Activated naive CD4-positive, alpha-beta T cell (primary cell): ENCODE measurements at places on chromosomes 5 and 9.

- no peak for DNase-seq
Observed at GRCh38 chr5:126233256-126233655, 190.0 kb upstream of the GRAMD2B start.

DNA sequence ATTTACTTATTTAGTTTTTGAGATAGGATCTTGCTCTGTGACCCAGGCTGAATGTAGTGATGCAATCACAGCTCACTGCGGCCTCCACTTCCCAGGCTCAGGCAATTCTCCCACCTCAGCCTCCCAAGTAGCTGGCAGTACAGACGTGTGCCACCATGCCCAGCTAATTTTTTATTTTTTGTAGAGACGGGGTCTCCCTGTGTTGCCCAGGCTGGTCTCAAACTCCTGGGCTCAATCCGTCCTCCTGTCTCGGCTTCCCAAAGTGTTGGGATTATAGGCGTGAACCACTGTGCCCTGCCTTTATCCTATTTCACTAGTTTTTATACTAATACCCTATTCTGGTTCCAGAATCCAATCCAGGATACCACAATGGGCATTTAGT is 6.8 kb downstream of the RPS14 start:
- DNase-seq = no peak

DNA sequence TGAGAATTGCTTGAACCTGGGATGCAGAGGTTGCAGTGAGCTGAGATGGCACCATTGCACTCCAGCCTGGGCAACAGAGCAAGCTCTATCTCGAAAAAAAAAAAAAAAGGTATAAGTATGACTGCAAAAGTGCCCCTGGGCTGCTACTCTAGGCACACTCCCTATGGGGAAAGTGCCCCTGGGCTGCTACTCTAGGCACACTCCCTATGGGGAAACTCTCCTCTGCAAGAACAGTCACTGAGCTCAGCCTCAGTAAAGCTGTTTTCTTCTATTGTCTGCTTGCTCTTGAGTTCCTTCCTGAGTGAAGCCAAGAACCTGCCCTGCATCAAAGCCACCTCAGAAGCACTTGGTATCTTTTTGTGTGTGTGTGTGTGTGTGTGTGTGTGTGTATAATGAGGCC is 20.9 kb upstream of the TENT2 start:
- no peak for DNase-seq

GRCh38 chr5:65925601-65926275 is 637 bp upstream of the ERBIN start:
- DNase-seq = peak; percentile 36

- DNase-seq = no peak
Observed at GRCh38 chr9:135075234-135076142, 12.0 kb upstream of the OLFM1 start.

GRCh38 chr5:75734913-75735789 is 17.9 kb upstream of the POC5 start:
- DNase-seq = no peak

DNA sequence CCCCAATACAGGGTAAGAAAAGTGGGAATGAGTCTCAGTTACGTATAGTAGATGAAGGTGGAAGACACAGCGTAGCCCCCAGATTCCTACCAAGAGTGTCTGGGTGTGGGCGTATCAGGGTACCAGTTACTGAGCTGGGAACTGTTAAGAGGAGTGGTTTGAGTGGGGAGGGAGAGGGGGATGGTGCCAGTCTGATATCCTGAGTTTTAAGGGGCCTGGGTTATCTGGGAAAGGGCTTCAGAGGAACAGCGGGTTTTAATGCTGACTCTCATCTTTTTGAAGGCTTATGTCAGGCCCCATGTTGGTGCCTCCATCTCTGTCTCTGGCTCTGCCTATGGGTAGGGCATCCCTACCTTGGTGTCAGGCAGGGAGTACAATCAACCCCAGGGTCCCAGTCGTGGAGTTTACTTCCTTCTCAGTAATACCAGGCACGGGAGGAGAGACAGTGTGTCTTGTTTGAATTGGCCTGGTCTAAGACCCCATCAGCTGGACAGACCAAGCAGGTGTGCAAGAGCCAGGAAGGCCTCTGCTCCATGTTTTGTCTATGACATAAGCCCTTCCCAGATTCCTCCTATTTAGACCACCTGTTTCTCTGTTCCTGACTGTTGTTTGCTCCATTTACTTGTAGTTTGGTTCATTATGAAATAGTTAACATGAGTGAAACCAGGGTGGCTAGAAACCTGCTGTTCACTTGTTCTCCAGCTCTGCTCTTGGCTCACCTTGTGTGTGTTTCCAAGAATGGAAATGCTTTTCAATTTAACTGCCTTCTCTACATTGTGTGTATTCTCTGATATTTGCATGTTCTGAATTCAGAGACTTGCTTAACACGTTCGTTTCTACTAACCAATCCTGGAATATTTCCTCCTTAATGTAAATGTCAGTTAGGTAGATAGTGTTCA is 125.6 kb downstream of the DAB2IP start:
- no peak for DNase-seq

GRCh38 chr9:134640506-134641172 is 964 bp upstream of the COL5A1 start:
- DNase-seq = no peak

DNA sequence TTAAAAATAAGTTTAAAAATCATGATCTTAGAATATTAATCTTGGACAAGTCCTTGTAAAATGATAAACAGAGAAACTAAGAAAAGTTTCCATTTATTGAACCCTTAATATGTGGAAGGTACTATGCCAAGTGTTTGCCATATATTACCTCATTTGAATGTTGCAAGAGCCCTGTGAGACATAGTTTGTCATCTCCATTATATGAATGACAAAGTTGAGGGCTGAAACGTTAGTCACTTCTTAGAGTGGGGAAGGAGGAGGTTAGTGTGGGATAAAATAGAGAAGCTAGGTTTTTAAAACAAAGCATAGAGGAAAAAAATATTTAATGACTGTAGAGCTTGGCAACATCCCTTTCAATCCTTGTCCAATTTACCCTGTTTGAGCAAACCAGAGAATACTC is 2.0 kb downstream of the TNC start:
- no peak for DNase-seq

GRCh38 chr9:81636255-81636599 is 53.1 kb downstream of the TLE1 start:
- DNase-seq = no peak

- DNase-seq = no peak
Observed at GRCh38 chr9:36764364-36765076, 191.8 kb downstream of the MELK start.

DNA sequence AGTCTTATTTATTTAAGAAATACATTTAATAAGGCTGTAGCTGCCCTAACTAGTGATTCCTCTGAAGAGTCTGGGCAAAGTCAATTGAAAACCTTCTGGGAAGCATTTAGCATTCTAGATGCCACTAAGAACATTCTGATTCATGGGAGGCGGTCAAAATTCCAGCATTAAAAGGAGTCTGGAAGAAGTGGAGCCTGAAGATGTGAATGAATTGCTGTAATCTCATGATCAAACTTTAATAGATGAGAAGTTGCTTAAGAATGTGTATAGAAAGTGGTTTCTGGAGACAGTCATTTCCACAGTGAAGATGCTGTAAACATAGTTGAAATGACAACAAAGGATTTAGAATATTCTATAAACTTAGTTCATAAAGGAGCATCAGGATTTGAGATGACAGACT is 61.4 kb downstream of the WDR41 start:
- DNase-seq = no peak

DNA sequence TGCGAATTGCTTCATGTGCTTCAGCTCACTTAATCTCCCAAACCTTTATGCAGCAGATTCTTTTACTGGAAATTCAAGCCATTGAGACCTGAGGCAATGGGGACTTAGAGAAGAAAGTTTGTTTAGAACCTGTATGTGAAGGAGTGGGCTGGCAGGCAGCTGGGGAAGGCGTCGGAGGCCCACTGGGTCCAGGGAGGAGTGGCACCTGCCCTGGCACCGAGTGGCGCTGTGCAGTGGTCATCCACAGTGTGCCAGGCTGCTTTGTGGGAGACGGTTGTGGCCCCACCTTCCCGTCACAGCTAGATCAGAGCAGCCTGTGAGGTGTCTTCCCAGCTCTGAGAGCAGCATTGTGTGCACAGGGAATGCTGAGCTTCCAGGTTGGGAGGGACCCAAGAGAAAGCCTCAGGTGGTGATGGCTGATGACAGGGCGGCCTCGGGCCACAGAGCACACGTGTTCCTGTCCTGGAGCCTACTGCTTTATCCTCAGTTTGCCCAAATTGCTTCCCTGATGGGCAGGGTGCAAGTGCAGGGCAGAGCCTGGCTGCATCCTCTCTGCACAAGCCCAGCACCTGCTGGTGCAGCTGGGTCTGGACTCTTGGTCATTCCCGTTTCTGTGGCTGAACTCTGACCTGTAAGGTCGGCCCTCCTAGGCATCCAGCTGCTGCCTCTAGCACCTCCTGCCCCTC is 175.2 kb downstream of the CACNA1B start:
- DNase-seq = no peak

DNA sequence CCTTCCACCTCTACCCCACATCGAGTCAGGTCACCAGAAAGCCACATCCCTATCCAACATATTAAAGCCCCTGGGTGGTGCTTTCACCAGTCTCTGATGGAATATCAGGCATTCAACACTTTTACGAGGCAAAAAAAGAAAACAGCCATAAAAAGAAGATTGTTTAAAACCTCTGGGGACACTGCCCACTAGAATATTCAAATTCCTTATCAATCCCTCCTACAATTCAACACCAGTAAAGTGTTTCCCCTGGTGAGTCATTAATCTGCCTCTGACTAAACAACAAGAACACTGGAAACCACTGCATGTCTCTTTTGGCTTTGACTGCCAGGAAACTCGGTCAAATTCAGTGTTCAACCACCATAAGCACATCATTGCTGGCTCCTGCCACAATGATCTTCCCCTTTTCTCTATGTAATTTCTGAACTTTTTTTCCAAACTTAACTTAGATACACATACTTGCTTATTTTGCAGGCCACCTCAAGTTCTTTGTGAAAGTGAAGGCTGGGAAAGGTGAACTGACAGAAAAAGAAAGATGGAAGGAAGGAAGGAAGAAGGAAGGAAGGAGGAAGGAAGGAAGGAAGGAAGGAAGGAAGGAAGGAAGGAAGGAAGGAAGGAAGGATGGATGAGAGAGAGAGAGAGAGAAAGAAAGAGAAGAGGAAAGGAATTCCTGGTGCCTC is 105.3 kb downstream of the PAX5 start:
- DNase-seq = no peak

GRCh38 chr5:11511878-11512277 is 392.4 kb downstream of the CTNND2 start:
- DNase-seq = no peak

- DNase-seq = no peak
Observed at GRCh38 chr5:174623433-174624019, 100.9 kb upstream of the MSX2 start.

GRCh38 chr5:56481428-56482357 is 248.6 kb upstream of the ANKRD55 start:
- DNase-seq = no peak

DNA sequence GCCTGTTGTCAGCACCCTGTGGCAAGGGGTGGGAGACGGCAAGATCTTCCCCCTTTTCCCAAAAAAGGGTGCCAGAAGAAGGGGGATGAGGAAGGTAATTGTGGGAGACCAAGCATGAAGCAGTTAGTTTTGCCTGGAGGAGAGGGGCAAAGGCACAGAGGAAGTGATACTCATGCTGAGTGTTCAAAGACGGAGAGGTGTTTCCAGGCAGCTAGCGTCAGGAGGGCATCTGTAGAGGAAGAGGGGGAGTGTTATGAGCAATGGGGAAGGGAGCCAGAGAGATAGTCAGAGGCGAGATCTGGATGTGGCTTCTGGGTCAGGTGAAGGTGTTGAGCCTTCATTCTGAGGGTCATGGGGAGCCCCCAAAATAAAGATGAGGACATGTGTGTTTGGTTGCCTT is 26.9 kb upstream of the ADAM19 start:
- no peak for DNase-seq

DNA sequence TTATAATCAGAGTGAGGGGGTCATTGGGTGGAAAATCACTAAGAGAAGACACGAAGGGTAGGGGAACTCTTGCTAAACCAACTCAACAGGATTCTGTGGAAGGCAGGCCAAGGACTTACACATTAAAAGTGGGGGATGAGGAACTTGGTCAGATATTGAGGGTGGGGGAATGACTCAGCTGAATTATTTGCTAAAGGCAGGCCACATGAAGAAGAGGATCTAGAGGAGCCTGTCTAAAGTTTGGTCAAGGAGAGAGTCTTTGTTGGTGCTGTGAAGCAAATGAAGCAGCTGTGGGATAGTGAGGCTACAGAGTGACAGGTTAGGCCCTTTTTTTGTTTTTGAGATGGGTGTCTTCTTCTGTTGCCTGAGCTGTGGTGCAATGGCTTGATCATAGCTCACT is 63.9 kb upstream of the SPRY4 start:
- DNase-seq = no peak

GRCh38 chr5:56861893-56862485 is 46.6 kb downstream of the MAP3K1 start:
- no peak for DNase-seq

DNA sequence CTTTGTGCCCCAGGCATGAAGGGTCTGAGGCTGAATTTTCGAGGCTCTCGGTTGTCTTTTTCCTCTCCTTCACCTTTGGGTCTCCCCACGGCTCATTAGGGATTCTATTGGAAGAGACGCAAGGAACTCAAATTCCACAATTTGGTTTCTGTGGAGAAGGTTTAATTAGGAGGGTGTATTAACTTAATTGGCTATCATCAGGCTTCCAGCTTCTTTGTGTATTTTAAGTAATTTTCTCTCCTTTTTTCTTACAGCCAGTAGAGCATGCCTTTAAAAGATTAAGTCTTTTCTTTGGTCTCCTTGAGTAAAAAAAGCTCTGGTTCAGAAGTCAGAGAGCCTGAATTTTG is 115.4 kb downstream of the PDZD2 start:
- DNase-seq = no peak

GRCh38 chr5:177509991-177510566 is 453 bp upstream of the DOK3 start:
- DNase-seq = no peak

- DNase-seq = no peak
Observed at GRCh38 chr5:164115420-164115819, 610.0 kb downstream of the MAT2B start.

DNA sequence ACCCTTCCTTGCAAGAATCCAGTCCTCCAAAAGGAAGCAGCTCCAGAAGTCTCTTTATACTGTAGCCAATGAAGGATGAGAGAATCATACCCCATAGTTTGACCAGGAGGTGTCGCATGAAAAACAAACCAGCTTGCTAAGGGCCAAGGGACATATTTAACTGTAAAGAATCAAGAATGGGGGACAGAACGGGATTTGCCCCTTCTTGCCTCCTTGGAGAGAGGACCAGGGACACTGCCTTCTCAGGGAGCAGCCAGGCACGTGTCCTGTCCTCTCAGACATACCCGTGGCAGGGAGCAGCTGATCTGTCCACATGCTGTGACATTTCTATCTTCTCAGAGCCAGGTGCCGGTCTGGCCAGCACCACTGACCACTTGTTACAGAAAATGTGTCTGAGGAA is 11.7 kb downstream of the PRUNE2 start:
- no peak for DNase-seq
